ENCODE measurements at places on chromosomes 7 and 10.

- no peak for DNase-seq
These were observed 171.5 kb downstream of the PRPF18 start for GRCh38 chr10:13758312-13758711.

- DNase-seq, result no peak
These were observed 567 bp downstream of the KCNH2 start for GRCh38 chr7:150977382-150978125.

DNA sequence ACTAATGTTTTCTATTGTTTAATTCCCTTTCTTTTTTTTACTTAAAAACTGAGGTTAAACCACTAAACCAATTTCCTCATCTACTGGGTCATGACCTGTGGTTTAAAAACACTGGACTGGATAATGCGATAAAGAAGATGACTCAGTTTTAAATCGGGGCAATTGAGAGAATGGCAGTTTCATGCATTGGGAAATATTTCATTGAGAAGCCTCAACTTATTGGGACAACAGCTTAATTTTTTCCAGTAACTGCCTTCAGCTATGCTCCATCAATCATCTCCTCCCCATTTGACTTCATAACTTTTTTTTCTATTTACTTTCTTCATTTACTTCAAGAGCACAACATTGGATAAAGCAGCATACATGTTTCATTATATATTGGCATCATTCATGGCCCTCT is 61.8 kb upstream of the MET start:
- DNase-seq, result no peak

DNA sequence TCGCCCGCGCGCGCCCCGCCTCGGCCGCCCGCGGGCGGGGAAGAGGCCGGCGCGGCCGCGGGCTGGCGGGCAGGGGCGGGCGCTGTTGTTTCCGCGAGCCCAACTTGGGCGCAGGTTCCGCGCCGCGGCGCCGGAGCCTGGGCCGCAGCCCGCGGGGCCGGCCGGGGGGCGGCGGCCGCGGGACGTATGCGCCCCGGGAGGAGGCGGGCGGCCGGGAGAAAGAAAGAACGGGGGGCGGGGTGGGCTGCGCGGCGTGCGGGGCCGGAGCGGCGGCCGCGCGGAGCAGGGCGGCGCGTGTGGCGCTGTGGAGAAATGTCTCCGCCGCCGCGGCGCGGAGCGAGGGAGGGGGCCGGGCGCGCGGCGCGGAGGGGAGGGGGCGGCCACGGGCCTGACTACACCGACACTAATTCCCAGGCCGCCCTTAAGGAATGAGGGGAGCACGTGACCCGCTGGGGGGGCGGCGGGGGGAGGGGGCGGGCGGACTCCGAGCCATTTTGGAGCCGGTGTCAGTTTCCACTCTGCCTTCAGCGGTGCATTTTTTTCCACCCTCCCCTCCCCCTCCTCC is at the start of gene BMI1:
BMI1 (plus strand) TSS at position 509 of the 565 bp plus-strand sequence. CDS start 5,351 bp downstream, outside the sequence.
- DNase-seq, result peak; percentile 26

- DNase-seq, result no peak
These were observed 35.9 kb downstream of the INSIG1 start for GRCh38 chr7:155333346-155334234.

DNA sequence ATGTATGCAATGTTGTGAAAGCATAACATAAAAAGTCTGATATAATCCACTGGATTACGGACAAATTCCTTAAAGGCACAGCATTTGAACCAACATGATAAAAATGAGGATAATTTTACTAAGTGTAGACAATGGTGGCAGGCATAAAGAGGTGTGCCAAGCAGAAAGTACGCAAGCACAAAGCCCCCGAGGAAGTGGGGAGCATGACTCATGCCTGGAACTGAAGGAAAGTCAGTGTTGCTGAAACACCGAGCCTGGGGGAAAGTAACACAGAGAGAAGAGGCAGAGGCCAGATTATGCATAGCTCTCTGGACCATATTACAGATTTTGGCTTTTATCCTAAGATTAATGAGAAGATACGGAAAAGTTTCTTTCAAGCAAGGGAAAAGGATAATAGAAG is 490.0 kb upstream of the PHF14 start:
- DNase-seq, result no peak

DNA sequence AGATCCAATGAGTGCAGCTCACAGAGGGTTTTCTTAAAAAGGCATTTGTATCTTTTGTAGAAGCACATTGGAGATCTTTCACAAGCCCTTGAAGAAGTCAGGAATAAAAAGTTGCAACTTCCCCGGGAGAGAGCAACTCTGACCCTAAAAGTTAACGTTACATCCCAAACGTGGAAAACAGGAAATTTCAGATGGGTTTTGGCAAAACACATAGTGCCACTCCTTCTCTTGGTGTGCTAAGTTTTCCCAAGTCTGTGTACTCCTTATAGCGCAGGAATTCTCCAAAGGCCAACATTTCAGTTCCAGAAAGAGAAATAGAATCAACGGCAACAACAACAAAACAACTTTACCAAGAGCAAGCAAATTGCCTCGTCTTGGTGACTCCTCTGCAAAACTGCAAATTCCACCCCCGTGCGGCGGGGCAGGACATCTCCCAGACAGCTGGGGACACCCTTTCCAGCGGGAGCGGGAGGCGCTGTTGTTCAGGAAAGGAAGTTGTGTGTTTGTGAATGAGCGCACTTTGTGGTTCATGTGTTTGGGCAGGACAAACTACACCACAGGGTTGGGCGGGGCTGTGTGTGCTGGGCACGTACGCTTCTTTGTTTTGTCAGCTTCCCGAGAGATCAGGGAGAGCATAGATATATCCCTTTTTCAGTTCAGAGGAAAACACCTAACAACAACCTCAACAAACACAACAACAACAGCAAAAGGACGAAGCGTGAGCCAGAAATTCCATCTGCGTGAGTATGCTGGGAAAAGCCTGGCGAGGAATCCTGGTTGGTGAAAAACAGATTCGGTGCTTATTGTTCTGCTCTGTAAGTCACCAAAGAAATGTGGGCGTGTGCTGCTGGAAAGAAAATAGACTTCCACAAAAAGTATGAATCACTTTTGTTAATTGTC is 294.7 kb upstream of the PITRM1 start:
- no peak for DNase-seq

GRCh38 chr10:123995461-123996131 is 97.8 kb downstream of the CHST15 start:
- no peak for DNase-seq

DNA sequence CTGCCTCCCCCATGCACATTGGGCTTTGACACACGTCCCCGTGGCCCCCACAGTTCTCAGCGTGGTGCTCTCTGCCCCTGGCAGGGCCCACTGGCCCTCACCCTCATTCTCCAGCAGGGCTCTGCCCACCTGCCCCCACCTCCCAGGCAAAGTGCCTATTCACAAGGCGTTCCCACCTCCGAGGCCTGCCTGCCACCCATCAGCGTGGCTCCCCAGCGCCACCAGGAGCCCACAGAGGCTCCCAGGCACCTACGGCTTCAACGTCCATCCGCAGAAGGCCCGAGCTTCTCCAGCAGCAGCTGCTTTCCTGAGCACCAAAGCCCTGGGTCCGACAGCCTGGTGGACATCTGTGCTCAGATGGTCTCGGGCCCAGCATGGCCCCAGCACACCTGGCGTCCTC is 211.8 kb upstream of the PPP2R2D start:
- no peak for DNase-seq

GRCh38 chr7:34083440-34083839 is 178.1 kb downstream of the BMPER start:
- no peak for DNase-seq

DNA sequence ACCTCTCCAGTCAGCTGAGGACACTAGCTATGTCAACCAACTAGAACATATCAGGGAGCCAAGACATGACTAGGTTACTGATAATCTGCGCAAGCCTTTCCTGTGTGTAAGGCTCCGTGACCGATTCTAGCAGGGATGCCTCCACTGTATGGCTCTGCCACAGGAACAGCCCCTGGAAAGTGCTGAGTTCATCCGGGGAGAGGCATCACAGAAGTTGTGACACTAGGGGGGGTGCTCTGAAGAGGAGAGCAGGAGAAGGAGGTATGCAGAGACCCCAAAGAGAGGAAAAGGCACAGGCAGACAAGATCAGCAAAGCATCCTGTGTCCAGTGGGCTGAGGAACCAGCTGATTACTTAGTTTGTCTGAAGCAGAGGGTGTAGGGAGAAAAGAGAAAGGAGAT is 13.5 kb downstream of the UPP1 start:
- DNase-seq, result no peak

DNA sequence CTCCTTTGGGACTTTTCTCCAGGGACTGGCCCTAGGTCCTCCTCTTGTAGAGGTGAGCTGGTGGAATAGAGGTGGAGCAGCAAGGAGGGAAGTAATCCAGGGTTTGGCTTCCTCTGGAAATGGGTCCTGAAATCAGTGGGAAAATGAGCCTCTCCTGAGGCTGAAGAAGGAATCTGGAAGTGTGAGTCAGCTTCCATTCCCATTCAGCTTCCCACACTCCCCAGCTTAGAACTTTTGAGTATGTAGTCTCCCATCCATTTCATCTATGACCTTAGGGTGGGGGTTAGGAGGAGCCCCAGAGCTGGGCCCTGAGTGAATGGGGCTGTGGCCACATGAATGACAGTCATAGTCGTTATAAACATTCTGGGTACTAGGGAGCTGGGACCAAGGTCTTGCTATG is 17.7 kb downstream of the LDB1 start:
- no peak for DNase-seq

- no peak for DNase-seq
These were observed 63.9 kb downstream of the TPK1 start for GRCh38 chr7:144771927-144772326.

GRCh38 chr7:29421010-29421956 is 142.4 kb upstream of the PRR15 start:
- DNase-seq, result no peak

- no peak for DNase-seq
These were observed 3.3 kb upstream of the CNNM2 start for GRCh38 chr10:102914781-102915180.

DNA sequence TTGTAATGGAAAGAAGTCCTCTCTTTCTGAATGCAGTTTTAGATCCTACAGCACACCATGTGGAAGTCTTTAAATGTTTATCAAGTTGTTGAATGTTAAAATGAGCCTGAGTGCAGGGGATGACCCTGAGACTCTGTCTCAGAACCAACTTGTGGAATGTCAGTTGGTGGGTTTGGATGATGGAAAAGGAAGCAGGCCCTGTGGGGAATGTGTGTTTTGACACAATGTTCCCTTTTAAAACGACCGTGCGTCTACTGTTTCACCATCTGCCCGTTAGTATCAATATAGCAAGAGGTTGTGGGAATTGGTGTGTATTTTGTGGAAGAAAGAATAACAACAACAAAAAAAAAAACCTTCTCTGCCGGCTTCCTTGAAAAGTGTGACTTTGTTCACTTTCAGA is 8.3 kb downstream of the DYNC1I1 start:
- no peak for DNase-seq

- no peak for DNase-seq
These were observed 42.9 kb downstream of the BLNK start for GRCh38 chr10:96228408-96228994.

DNA sequence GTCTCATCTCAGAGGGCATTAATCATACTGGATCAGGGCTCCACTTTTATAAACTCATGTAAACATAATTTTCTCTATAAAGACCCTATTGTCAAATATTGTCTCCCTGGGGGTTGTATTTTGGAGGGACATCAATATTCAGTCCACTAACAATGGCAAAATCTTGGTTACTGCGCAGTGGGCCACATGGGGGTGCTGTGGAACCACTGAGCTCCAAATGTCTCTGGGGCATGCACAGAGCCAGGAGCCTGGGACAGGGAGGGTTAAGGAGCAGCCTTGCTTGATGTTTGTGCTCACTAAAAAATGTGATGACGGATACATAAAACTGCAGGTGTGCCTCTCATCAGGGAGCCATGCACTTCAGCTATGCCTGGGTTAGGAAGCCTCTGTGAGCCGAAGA is 62.1 kb upstream of the PRSS58 start:
- DNase-seq, result no peak

DNA sequence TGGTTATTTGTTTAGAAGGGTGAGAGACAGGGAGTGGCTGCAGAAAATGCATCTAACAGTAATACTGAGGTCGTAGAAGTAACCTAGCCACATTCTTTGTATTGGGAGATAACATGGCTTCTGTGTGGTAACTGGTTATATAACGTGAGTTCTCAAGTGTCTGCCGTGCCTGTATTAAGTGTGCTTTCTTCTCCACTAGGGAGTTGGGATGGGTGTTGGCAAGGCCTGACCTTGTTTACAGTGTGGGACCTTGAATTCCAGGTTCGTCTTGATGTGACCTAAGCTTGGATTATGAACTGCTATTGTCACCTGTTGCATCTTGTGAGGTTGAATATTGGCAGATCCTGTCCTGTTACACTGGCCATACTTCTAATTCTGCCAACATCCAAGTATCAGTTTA is 145.3 kb upstream of the NAMPT start:
- DNase-seq, result no peak

DNA sequence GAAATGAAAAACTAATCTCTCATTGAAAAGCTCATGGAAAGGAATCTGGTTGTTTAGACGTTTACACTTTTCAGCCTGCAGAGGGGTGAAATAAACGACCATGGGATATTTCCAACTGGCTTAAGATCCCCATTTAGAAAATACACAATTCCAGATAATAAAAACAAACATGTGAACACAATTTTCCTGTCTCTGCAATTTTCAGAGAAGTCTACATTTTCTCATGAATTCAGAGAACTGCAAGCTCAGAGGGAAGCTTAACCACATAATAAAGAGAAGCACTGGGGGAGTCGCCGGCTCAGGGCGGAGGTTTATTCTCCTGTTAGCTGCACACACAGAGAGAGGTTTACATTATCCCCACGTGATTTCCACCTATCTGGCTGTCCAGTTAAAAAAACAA is 215.2 kb downstream of the FANK1 start:
- no peak for DNase-seq

GRCh38 chr7:25522727-25523126 is 294.4 kb upstream of the NPVF start:
- DNase-seq, result no peak

GRCh38 chr7:17104419-17104818 is 194.0 kb upstream of the AHR start:
- no peak for DNase-seq

GRCh38 chr7:91609525-91609924 is 271.0 kb downstream of the MTERF1 start:
- DNase-seq, result no peak

DNA sequence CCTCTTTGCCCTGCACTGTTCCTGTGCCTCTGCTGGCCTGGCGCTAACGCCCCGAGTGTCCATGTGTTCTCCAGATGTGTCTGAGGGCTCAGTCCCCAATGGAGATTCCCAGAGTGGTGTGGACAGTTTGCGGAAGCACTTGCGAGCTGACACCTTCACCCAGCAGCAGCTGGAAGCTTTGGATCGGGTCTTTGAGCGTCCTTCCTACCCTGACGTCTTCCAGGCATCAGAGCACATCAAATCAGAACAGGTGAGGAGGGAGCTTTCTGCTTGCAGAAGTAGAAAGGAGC is 60.9 kb downstream of the PAX2 start:
- no peak for DNase-seq

- no peak for DNase-seq
These were observed 9.2 kb upstream of the FOXP2 start for GRCh38 chr7:114405427-114405826.

GRCh38 chr10:6014241-6014761 is 37.0 kb upstream of the IL15RA start:
- no peak for DNase-seq

- no peak for DNase-seq
These were observed 545 bp downstream of the GIGYF1 start for GRCh38 chr7:100693312-100694097.

GRCh38 chr7:134031835-134032617 is 95.1 kb upstream of the LRGUK start:
- DNase-seq, result no peak
